Skeletal muscle cell (primary cell): ENCODE measurements at places on chromosomes 5 and 9.
A peak's percentile ranks its signal among the peaks of the same experiment; 100 is the strongest.

GRCh38 chr5:126188804-126189203 is 234.4 kb upstream of the GRAMD2B start:
- no peak for DNase-seq

GRCh38 chr5:100761192-100761591 is 141.9 kb downstream of the ST8SIA4 start:
- DNase-seq: peak; percentile 35

- DNase-seq: no peak
Measured at GRCh38 chr5:148224117-148224742, 14.1 kb upstream of the MARCOL start.

GRCh38 chr5:136516637-136517036 is 151.3 kb upstream of the TRPC7 start:
- DNase-seq: no peak

- peak; percentile 69 for DNase-seq
Measured at GRCh38 chr5:418162-419121, 24.5 kb upstream of the EXOC3 start.

GRCh38 chr5:73529081-73529480 is 30.8 kb downstream of the BTF3 start:
- DNase-seq: no peak

DNA sequence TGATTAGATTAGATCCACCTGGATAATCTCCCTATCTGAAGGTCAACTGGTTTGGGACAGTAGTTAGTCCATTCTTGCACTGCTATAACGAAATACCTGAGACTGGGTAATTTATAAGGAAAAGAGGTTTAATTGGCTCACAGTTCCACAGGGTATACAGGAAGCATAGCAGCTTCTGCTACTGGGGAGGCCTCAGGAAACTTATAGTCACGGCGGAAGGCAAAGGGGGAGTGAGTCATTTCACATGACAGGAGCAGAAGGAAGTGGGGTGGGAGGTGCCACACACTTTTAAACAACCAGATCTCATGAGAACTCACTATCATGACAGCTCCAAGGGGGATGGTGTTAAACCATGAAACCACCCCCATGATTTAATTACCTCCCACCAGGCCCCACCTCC is 9.9 kb downstream of the C9orf40 start:
- DNase-seq: no peak

DNA sequence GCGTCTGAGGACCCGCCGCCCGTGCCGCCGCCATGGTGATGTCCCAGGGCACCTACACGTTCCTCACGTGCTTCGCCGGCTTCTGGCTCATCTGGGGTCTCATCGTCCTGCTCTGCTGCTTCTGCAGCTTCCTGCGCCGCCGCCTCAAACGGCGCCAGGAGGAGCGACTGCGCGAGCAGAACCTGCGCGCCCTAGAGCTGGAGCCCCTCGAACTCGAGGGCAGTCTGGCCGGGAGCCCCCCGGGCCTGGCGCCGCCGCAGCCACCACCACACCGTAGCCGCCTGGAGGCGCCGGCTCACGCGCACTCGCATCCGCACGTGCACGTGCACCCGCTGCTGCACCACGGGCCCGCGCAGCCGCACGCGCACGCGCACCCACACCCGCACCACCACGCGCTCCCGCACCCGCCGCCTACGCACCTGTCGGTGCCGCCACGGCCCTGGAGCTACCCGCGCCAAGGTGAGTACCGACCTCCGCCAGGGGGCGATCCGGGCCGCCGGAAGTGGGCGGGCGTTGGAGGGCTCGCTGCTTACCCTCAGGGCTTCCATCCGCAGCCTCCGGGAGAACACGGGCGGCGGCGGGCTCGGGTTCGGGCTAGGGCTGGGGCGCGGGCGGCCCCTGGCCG is 8.5 kb downstream of the PRR7 start:
- DNase-seq: no peak

- peak; percentile 57 for DNase-seq
Measured at GRCh38 chr9:106075236-106075959, 381.1 kb downstream of the TMEM38B start.

GRCh38 chr5:6188344-6188743 is 190.0 kb downstream of the MED10 start:
- DNase-seq: no peak
